ENCODE measurements at places on chromosomes 1 and 21. TPM values are rescaled to one million over a fixed set of nuclear protein-coding genes. Genes with fewer than 3 reads are reported as not detected.

MARK1 gene
- total RNA-seq, result 9.8 TPM

PLXNA2 gene
- 28.2 TPM for total RNA-seq

BCAN gene
- 0.27 TPM for total RNA-seq

ENAH gene
- total RNA-seq, result 80.8 TPM

PTPN14 gene
- 85.9 TPM for total RNA-seq

DNAJC8 gene
- 66.2 TPM for total RNA-seq

DIO1 gene
- total RNA-seq, result not detected

RUNX3 gene
- 2.0 TPM for total RNA-seq

SPRR1B gene
- not detected for total RNA-seq

OR2M2 gene
- not detected for total RNA-seq

PFKFB2 gene
- total RNA-seq, result 16.7 TPM

KRTAP19-3 gene
- total RNA-seq, result not detected

FCGR3B gene
- total RNA-seq, result 20.7 TPM

FAM163A gene
- total RNA-seq, result not detected

MYCL gene
- 2.5 TPM for total RNA-seq

DYNLT4 gene
- 0.49 TPM for total RNA-seq

CYP2J2 gene
- 21.6 TPM for total RNA-seq

COL24A1 gene
- 6.1 TPM for total RNA-seq

DMRTA2 gene
- total RNA-seq, result not detected

ADORA3 gene
- 3.8 TPM for total RNA-seq

TFAP2E gene
- 3.4 TPM for total RNA-seq

SPRR4 gene
- not detected for total RNA-seq

ZBTB8A gene
- 8.9 TPM for total RNA-seq

AMY1A gene
- total RNA-seq, result not detected

CHAF1B gene
- total RNA-seq, result 2.5 TPM

ESRRG gene
- total RNA-seq, result 5.8 TPM

TAS1R1 gene
- not detected for total RNA-seq

CLCNKA gene
- total RNA-seq, result 0.13 TPM

NUCKS1 gene
- total RNA-seq, result 193 TPM

SERTAD4 gene
- 9.5 TPM for total RNA-seq

LCE3D gene
- not detected for total RNA-seq

OR2T35 gene
- not detected for total RNA-seq

VANGL2 gene
- total RNA-seq, result 7.1 TPM

MYOC gene
- 117 TPM for total RNA-seq

SLC16A4 gene
- total RNA-seq, result 20.5 TPM

OR2G6 gene
- total RNA-seq, result not detected

TRIM17 gene
- total RNA-seq, result 1.2 TPM

GAS5 gene
- total RNA-seq, result 340 TPM

GPR37L1 gene
- 33.3 TPM for total RNA-seq

CCDC185 gene
- not detected for total RNA-seq

B4GALT2 gene
- 26.5 TPM for total RNA-seq

RHCE gene
- 1.1 TPM for total RNA-seq

PYHIN1 gene
- total RNA-seq, result 7.8 TPM

NHLH1 gene
- total RNA-seq, result not detected

HSD11B1 gene
- 6.0 TPM for total RNA-seq

ACKR1 gene
- total RNA-seq, result 156 TPM

DNAJC6 gene
- total RNA-seq, result 20.7 TPM

LAMC2 gene
- 3.4 TPM for total RNA-seq

TEX38 gene
- total RNA-seq, result not detected

All from sciatic nerve (tissue), 2 donors.